Chondrocyte (in vitro differentiated cells): ENCODE measurements at places on chromosomes 4 and X. TPM values are rescaled to one million over a fixed set of nuclear protein-coding genes. Genes with fewer than 3 reads are reported as not detected.

The CT47B1 gene
- not detected in 3 replicates for total RNA-seq

The RPA4 gene
- total RNA-seq, result 0.12 to 0.34 TPM (median 0.28 TPM) in 3 replicates

The USP17L20 gene
- not detected in 3 replicates for total RNA-seq

The PASD1 gene
- total RNA-seq, result not detected in 3 replicates

The POF1B gene
- total RNA-seq, result not detected in 3 replicates

The AR gene
- 3.3 to 4.2 TPM (median 4.0 TPM) in 3 replicates for total RNA-seq

The NCAPG gene
- total RNA-seq, result 6.4 to 9.1 TPM (median 6.5 TPM) in 3 replicates

The FDCSP gene
- not detected in 3 replicates for total RNA-seq

The HSD17B13 gene
- not detected in 3 replicates for total RNA-seq

The CXCL9 gene
- total RNA-seq, result not detected in 3 replicates

The TNIP3 gene
- 0.31 TPM in 1 of 3 replicates, not detected in the others for total RNA-seq

The ETFDH gene
- total RNA-seq, result 17.6 to 24.0 TPM (median 23.0 TPM) in 3 replicates

The EDNRA gene
- 58.3 to 136 TPM (median 135 TPM) in 3 replicates for total RNA-seq

The CHRNA9 gene
- total RNA-seq, result 0.36 TPM in 1 of 3 replicates, not detected in the others

The IGSF1 gene
- total RNA-seq, result 2.8 to 3.9 TPM (median 3.5 TPM) in 3 replicates
